ENCODE measurements at places on chromosomes 16 and 17.

DNA sequence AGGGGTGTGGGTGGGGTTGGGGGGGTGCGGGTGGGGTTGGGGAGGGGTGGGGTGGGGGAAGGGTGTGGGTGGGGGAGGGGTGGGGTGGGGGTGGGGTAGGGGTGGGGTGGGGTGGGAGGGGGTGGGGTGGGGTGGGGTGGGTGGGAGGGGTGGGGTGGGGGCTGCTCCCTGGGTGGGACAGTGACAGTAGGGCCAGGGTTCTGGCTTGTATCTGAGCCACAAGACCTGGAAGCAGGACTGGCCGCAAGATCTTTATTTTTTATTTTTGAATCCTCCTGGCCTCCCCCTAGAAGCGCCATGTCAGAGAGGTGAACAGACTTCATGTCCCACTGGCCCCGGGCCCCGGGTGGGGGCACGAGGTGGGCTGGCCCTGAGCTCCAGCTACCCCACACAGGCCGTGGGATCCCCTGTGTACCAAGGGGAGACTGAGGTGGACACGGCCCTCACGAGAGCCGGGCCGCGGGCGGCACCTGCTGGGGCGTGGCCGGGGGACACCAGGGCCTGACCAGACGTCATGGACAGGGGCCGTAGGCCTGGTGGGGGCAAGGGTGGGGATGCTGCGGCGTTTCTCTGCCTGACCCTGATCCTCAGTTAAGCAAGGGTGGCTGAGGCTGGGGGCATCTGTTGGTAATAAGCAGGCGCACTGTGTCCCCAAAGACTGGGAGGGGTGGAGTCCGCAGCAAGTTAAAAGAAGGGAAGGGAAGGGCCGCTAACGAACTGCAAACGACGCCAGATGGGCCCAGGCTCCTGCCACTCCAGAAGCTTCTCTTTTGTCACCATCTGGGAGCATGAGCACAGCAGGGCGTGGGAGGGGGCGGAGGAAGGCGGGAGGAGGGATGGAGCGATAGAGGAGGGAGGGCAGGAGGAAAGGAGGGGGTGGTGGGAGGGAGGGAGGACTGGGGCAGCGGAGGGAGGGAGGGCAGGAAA, 22.3 kb upstream of the PABPN1L start:
- no peak for DNase-seq

DNA sequence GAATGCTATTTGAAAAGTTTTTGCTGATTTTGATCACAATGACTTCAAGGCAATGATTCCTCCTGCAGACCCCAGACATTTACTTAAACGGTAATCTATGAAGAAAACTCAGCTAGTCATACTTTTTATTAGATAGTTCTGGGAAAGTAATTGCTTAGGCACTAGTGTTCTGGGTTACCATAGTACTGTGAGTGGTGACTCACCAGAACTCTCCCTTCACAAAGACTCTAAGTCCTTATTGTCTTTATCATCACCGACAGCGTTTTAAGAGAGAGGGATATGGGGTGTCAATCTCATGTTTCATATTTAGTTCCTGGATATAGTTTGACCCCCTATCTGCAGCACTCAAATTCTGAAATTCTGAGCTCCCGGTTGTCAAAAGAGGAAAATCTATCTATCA, 43.0 kb upstream of the CDH8 start:
- peak; percentile 8 for DNase-seq

DNA sequence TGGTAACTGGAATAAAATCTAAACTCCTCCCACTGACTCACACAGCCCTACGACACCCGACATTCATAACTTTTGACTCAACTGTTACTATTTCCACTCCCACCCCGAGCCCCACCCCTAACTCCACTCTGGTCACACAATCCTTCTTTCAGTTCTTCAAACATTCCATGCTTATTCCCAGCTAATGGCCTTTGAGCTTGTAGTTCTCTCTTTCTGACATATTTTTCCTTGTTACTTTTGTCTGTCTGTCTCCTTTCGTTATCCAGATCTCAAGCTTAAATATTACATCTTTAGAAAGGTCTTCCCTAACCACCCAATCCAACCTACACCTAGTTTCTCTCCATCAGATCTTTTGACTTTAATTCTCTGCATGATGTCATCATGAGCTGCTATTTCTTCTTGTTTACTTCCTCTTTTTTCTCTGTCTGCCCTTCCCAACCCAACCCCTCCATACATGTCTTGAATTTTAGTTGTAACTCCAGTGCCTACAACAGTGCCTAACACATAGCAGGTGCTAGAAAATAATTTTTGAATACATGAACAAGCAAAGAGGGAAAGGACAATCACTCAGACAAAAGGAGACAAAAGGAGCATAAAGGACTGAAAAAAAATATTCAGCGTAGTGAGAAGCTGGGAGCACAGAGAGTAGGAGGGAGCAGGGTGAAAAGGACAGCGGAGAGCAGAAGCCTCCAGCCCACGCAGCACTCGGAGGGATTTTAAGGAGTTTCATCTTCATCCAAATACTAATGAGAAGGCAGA, 65.2 kb upstream of the SMIM36 start:
- DNase-seq = peak; percentile 85

GRCh38 chr16:68283346-68283745, 19.0 kb downstream of the SLC7A6 start:
- no peak for DNase-seq

DNA sequence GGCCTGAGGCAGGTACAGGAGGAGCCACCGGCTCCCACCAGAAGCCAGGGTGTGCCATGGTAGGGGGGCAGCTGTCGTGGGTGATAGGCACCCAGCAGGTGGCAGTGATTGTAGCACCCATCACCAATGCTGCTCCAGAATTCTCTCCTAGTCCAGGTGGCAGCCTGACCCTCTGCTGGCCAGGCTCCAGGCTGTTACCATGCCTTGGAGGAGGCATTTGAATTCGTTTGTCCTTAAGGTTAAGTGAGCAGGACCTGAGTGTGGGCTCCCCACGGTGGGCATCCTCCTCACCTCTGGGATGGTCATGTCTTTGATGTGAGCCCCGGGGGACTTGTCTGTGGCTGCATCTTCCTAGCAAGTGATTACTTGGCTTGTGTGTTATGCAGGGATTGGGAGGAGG, 59.4 kb downstream of the RGS9 start:
- DNase-seq = no peak

GRCh38 chr16:4212934-4213296, 29.0 kb downstream of the SRL start:
- peak; percentile 69 for DNase-seq

- no peak for DNase-seq
Observed at GRCh38 chr17:28488533-28489276, 15.3 kb downstream of the SLC13A2 start.

- no peak for DNase-seq
Observed at GRCh38 chr17:73847952-73848351, 203.7 kb upstream of the SDK2 start.

DNA sequence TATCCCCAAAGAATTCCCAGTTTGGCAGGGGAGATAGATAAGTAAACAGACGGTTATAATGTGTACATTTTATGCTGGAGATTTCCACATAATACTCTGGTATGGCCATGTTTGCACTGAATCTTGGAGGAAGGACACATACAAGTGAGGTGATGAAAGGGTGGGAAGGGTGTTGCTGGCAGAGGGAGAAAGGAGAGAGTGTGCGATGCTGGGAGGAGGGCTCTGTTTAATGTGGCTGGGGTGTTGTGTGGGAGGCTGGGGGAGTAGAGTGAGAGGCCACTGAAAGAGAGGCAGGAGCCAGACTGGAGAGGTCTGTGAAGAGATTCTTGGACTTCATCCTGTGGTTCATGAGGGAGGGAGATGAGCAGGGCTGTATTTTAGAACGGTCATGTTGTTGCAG, 87.6 kb downstream of the SPACA3 start:
- no peak for DNase-seq

GRCh38 chr17:64983708-64984107, 64.4 kb upstream of the LRRC37A3 start:
- DNase-seq = no peak

GRCh38 chr16:50059111-50059510, 6.7 kb upstream of the HEATR3 start:
- no peak for DNase-seq

DNA sequence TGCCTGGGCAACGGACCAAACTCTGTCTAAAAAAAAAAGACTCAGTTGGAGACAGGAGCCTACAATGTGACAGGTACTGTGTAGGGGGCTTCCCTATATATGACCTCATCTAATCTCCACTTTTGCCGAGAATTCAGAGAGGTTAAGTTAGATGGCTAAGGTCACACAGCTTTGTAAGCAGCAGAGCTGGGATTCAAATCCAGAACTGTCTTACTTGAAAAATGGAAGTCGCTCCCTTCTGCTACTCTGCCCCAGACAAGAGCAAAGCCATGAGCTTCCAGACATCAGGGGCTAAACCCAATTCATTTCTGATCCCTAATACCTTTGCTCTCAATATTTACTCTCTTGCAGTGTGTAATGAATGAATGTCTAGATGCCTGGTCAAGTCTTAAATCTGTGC, 41.5 kb upstream of the ABCC12 start:
- DNase-seq = no peak

- DNase-seq = peak; percentile 17
Observed at GRCh38 chr16:50386139-50386538, 17.4 kb upstream of the BRD7 start.

DNA sequence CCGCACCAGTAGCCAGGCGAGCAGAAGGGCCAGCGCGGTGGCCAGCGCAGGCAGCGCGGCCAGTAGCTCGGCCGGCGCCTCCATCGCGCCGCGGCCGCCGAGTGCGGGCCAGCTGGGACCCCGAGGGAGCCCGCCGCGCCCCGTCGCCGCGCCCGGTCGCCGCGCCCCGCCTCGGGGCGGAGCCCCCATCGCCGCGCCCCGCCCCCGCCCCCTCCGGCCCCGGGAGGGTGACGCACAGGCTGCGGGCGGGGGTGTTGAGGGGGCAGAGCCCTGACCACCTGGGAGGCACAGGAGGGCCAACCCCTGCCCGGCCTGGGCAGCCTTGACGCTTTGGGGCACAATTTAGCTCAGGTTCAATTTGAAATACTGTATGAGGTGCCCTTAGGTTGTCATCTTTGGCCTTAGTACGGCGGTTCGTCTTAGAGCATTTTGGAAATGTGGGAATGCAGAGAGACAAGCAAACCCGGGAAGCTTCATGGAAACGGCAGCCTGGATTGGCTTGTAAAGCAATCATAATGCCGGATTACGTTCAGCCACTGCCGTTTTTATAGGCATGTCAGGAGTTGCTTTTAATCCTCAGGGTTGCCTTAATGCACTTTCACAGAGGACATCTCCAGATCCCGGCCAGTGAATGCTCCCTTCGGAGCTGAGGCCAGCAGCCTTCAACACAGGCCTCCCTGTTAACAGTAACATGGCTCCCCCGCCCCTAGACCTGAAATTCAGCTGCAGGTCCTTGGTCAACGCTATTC, at the start of gene MXRA7:
MXRA7 (minus strand) TSS at position 103 of the 749 bp plus-strand sequence; CDS start at position 84, 19 bp downstream.
- peak; percentile 78 for DNase-seq

- peak; percentile 55 for DNase-seq
Observed at GRCh38 chr17:37527249-37527851, 37.7 kb downstream of the DUSP14 start.

DNA sequence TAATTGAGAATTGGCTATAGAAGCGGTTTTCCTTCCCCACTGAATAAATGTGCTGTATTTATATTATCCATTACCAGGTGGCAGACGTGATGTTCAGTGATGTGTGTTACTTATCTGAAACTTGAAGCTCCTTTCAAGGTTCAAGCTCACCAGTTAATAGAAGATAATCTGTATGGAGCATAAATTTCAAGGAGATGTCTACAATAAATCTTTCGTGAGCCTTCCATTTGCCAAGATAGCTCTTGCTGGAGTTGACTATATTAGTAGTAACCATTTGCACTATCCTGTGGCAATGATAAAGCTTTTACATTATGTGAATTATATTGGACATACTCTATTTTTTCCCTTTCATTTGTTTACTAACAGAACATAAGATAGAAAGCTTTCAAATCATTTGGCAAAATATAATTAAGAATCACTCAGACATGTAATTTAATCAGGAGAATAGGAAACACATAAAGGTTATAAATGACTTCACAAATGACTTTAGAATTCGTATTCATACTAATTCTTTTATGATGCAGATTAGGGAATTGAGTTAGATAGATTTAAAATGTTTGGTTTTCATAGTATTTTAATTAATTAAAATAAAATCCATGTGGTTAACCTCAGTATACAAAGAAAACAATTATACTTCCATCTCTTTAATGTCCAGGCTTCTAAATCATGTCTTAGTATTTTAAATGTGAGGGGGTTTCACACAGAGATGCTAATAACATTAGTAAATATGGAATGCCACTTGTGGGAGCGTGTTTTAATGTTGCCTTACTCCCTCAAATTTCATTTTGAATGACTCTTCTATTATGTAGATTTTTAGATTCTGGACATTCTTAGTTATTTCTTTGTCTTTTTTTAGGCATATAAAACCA, 664.4 kb upstream of the CDH8 start:
- no peak for DNase-seq

- no peak for DNase-seq
Observed at GRCh38 chr17:33615861-33616260, 322.8 kb upstream of the ASIC2 start.

DNA sequence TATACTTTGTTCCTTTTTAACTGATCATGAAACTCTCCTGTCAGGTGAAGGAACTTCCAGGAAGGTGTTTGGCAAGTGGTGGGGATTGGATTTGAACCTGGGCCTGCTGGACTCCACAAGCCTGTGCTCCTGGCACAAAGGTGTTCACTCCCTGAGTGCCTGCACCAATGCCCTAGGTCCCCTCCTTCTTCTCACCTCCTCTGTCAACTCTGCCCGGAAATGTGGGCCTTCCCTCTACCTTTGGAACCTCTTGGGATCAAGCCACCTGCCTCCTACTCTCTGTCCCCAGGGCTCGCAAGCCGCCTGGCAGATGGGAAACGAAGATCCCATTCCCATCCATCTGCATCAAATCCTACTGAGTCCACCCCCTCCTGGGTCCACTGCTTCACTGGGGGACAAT, 40.0 kb downstream of the RTN4RL1 start:
- no peak for DNase-seq

GRCh38 chr17:46157443-46158062, 35.7 kb downstream of the KANSL1 start:
- DNase-seq = peak; percentile 92

DNA sequence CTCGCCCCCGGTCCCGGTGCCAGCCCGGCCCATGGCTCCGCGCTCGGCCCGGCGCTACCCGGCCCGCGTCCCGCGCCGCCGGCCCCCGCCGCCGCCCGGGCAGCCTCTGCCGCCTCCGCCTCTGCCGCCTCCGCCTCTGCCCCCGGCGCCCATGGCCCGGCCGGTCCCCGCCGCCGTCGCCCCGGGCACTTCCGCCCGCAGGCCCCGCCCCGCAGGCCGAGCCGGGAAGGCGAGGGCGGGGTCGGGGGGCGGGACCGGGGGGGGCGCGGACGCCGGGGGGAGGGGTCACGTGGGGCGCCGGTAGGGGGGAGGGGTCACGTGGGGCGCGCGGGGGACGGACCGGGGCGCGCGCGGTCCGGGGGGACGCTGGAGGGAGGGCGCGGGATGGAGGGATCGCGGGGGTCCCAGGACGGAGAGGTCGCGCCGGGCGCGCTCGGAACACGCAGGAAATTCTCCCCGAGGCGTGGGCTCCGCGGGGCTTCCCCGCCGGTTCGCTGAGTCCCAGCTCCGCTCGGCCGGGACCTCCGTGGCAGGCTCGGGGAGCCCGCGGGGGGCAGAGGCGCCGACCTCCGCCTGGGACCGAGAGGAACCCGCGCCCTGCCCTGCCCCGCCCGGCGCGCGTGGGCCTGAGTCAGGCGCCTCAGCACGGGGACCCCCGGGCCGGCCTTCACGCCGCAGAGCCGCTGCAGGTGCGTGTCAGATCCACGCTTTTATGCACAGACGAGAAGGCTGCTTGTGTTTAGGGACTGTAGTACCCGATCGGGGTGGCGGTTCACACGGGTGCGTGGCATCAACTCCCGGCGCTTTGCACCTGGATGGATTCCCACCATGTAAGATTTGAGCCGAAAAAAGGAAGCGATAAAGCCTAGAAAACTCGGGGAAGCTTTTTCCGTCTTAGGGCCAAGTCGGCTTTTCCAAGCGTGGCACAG, at the start of gene PGAP6:
PGAP6 (minus strand) TSS at position 190 of the 929 bp plus-strand sequence; CDS start at position 33, 157 bp downstream.
- DNase-seq = peak; percentile 72

Measured in fibroblast of skin of scalp (primary cell).